ENCODE measurements at places on chromosomes 7 and 10.

DNA sequence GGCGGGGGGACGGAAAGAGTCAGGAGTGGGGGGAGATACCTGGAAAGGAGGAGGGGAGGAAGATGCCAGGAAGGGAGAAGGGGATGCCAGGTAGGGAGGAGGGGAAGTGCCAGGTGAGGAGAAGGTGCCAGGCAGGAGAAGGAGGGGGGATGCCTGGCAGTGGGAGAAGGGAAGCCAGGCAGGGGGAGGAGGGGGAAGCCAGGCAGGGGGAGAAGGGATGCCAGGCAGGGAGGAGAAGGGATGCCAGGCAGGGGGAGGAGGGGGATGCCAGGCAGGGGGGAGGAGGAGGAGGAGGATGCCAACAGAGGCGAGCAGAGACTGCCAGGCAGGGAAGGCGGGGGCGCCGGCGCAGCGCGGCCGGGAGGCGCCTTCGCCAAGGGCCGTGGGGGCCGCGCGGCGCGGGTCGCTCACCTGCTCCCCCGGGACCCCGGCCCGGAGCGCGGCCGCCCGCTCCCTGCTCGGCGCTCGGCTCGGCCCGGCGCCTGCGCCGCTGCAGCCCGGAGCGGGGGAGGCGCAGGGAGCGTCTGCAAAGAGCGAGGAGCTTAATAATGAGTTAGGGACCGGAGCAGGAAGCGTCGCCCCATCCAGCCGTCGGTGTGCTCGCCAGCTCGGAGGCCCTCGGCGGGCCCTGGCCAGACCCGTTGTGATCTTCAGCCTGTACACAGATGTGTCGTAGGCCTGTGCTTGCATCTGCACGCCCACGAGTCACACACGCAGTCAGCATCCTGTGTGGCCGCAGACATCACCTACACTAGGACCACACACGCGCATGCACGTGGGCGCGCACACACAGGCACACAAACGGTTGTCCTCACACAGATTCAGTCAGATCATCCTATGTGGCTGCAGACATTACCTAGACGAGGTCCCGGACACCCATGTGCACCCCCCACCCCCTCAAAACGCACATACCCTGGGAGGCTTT lies 28.4 kb upstream of the SMARCD3 start:
- DNase-seq: peak; percentile 46

DNA sequence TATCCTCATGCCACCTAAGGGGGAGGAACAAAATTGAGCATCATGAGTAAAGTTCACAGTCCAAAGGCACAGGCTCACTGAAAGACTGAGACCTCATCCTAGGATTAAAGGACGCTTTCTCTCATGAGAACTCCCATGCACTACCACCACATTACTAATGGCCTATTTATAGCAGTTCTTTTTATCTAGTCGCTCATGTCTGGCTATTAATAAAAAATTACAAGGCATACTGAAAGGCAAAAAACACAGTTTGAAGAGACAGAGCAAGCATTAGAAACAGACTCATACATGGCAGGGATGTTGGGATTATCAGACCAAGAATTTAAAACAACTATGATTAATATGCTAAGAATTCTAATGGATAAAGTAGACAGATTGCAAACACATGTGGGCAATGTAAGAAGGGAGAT lies 46.0 kb upstream of the CDK13 start:
- no peak for DNase-seq

GRCh38 chr10:327889-328852 lies 192.9 kb downstream of the ZMYND11 start:
- no peak for DNase-seq

GRCh38 chr7:121160150-121161008 lies 168.4 kb upstream of the WNT16 start:
- no peak for DNase-seq

GRCh38 chr7:96316949-96317348 lies 4.9 kb downstream of the SLC25A13 start:
- no peak for DNase-seq

- DNase-seq: no peak
Observed at GRCh38 chr7:80183351-80183750, 48.7 kb downstream of the GNAI1 start.

- DNase-seq: no peak
Observed at GRCh38 chr7:19203686-19204085, 58.5 kb upstream of the FERD3L start.

GRCh38 chr7:134777470-134777869 lies 2.0 kb upstream of the CALD1 start:
- no peak for DNase-seq

- no peak for DNase-seq
Observed at GRCh38 chr7:94838717-94839116, 68.7 kb upstream of the PPP1R9A start.

GRCh38 chr7:150367677-150368095 lies 936 bp upstream of the REPIN1 start:
- DNase-seq: no peak

DNA sequence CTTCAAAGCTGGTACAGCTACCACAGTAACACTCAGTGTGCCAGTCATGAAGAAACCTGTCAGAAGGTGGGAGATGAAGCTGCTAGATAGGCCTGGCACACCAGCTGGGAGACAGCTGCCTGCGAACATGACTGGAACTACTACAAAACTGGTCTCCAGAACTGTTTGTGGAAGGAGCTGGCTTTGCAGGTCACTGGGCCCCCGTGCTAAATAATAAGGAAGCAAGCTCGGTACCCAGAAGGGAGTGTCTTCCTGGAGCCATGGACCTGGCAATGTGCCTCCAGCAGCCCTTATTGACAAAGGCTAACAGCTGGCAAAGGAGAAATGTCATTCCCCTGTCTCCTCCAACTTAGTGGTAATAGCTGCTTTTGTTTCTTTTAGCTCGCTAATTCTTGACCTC lies 1217.6 kb upstream of the LRRN3 start:
- no peak for DNase-seq

GRCh38 chr10:101250136-101250535 lies 20.9 kb upstream of the LBX1 start:
- no peak for DNase-seq

Measured in CD4-positive, alpha-beta T cell treated with Interleukin-4 for 4 hours (primary cell).